ENCODE measurements at places on chromosomes 1 and 21.

DNA sequence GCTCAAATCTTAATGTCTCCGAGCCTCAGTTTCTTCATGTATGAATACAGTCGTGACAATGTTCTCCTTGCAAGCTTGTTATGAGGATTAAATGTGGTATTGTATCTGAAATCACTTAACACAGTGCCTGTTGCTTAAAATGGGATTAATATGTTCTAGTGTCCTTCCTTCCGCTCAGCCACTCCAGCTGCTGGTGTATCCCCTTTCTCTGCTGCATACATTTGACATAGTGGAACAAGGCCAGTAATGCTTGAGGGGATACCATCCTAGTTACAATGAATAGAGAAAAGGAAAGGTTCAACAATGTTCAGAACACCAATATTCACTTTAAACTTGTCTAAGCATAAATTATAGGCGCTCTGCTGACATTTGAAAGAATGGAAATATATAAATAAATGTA lies 64.0 kb downstream of the PROX1 start:
- no peak for DNase-seq

DNA sequence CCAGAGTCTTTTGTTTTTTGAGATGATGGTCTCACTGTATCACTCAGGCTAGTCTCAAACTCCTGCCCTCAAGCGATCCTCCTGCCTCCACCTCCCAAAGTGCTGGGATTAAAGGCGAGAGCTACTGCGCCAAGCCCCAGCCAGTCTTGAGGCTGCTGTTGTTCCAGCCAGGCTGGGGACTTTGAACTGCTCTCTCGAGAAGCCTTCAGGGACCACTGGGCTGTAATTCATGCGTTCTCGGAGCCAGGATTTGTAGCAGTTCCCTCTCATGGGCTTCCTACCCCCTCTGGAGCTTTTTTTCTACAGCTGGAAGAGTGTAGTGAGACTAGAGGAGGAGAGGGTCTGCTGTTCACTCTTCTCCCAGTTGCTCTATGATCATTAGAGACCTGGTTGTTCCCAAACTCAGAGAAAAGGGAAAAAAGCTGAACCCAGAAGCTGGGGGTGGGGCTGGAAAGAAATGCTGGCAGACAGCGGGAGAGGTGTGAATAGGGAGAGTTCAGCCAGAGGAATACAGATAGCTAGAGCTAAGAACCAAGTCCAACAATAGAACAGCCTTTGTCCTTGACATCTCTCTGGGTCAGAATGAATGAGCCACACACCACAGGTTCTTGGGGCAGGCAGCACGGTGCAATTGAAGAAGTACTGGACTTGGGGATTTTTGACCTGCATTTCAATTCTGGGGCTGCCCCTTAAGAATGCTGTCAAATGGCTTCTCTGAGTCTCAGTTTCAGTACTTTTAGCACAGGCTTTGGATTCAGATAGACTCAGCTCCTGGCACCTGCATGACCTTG lies 13.2 kb upstream of the SLC41A1 start:
- no peak for DNase-seq

- DNase-seq = no peak
Observed at GRCh38 chr1:29121936-29122681, 1.6 kb downstream of the TMEM200B start.

- DNase-seq = no peak
Observed at GRCh38 chr1:76474922-76475321, 392.4 kb upstream of the ST6GALNAC5 start.

GRCh38 chr1:231351816-231352215 lies 13.7 kb downstream of the SPRTN start:
- no peak for DNase-seq

GRCh38 chr1:40384887-40385286 lies 11.4 kb downstream of the SMAP2 start:
- no peak for DNase-seq

DNA sequence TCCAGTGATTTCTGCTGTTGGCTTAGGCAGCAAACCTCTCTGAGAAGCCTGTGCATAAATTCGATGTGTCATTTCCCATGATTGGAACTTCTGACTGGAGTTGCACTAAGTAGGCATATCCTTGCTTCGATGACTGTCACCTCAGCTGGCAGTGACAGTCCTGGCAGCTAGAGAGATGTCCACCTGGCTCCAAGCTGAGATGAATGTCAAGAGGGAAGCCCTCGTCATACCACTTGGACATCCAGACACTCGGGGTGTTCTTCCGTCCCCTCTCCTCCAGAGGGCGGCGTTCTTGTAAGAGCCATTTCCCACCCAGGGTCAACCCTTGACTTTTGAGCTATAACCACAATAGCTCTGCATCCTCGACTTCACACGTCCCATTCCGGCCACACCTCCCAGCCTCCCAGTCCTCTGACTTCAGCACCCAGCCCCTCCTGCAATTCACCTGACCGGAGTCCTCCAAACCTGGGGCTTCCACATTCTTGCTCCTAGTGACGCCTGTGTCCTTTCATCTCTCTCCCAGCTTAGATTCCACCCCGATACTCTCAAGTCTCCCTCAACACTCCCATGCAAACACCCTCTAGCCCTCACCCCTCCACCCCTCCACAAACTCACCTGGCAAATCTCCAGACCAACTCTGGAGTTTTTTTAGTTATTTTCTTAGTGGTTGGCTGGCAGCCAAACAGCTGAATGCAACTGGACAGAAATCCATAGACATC lies 17.3 kb downstream of the CA6 start:
- DNase-seq = no peak

- DNase-seq = no peak
Observed at GRCh38 chr1:92201973-92202372, 15.7 kb upstream of the C1orf146 start.

DNA sequence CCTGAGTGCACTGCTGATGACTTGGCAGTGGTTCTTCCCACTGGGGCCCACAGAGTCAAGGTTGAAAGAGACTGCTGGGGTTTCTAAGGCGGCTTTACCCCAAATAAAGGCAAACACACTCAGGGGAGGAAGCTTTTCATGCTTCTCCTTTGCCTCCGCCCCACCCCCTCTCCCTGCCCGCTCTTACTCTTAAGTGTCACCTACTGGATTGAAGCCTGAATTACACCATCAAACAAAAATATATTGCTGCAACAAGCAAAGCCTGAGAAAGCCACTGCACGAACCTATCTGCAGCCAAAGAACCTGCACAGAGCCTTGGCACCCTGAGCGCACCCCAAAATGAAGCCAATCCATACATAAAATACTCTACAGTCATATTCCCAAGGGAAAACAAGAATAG lies 63.1 kb downstream of the PTGFR start:
- DNase-seq = no peak

DNA sequence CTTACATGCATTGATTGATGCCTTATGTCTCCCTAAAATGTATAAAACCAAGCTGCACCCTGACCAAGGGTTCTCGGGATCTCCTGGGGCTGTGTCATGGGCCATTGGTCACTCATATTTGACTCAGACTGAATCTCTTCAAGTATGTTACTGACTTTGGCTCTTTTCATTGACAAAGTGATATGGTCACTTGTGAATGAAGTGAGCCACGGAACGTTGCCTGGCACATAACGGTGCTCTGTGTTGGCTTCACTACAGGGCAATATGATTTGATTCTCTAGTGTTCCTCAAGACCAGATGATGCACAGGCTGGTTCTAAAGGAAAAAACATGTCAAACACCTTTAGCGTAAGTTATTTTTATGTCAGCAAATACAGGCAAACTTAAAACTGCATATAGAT lies 11.4 kb upstream of the IL10RB start:
- DNase-seq = no peak

GRCh38 chr1:209883341-209883971 lies 54.6 kb upstream of the SYT14 start:
- no peak for DNase-seq

DNA sequence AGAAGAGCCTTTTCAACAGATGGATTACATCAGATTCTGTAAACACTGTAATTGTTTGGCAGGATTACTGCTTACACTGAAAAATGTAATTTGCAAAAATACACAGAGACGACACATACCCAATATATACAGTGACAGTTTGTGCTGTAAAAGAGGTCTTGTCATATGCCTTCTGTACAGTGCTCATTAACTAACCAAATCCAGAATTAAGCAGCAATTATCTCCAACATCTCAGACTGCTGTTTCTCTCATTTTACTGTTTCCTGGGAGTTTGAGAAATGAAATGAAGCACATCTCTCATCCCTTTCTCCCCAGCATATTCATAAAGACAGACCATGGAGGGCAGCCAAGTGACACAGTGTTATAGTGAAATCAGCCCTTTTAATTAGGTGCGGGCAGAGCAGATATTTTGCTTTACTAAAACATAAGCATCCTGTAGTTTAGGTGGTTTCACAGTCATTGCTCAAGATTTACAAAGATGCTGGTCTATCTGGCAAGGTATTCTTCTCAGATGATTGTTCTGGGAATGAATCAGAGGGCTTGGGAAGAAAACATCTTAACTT lies 618.4 kb upstream of the USP24 start:
- DNase-seq = no peak

- DNase-seq = no peak
Observed at GRCh38 chr1:206716159-206716869, 31.6 kb downstream of the MAPKAPK2 start.

- no peak for DNase-seq
Observed at GRCh38 chr1:109498161-109498801, 4.4 kb downstream of the CYB561D1 start.

DNA sequence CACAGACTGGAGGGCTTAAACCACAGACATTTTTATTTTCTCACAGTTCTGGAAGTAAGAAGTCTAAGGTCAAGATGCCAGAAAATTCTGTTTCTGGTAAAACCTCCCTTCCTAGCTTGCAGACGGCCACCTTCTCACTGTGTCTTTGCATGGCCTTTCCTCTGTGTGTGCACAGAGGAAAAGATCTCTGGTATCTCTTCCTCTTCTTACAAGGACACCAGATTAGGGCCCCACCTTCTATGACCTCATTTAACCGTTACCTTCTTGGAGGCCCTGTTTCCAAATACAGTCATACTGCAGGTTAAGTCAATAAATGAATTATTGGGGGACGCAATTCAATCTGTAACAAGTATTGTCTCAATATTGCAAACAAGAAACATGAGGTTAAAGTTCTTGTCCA lies 63.0 kb upstream of the PRDX6 start:
- DNase-seq = no peak
